ENCODE measurements at places on chromosomes 7 and 10.

- DNase-seq, result no peak
Measured at GRCh38 chr7:135712182-135712782, 15.7 kb downstream of the SLC13A4 start.

GRCh38 chr10:100481462-100482081, 18.8 kb downstream of the WNT8B start:
- DNase-seq, result peak; percentile 76

GRCh38 chr7:52897713-52898112, 137.7 kb upstream of the POM121L12 start:
- DNase-seq, result no peak

GRCh38 chr10:31578181-31578852, 259.3 kb downstream of the ZEB1 start:
- DNase-seq, result no peak

GRCh38 chr10:31765541-31765940, 163.1 kb downstream of the ARHGAP12 start:
- no peak for DNase-seq

DNA sequence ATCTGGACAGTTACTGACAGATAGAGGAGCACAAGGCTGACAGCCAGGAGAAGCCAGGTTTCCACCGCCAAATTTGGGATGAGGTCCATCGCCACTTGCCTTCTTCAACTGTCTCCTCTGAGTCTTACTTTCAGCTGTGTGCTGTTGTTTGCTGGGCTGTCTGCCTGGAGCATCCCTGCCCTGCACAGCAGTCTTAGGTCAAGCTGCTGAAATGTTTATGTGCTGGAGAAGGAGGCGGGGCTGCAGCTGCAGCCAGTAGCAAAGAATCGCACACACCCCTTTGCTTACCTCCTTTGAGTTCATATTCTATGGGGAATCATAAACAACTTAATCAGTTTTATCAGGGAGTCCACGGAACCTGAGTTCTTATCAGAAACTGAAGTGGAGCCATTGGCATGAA, 20.1 kb upstream of the CYP3A5 start:
- DNase-seq, result no peak

DNA sequence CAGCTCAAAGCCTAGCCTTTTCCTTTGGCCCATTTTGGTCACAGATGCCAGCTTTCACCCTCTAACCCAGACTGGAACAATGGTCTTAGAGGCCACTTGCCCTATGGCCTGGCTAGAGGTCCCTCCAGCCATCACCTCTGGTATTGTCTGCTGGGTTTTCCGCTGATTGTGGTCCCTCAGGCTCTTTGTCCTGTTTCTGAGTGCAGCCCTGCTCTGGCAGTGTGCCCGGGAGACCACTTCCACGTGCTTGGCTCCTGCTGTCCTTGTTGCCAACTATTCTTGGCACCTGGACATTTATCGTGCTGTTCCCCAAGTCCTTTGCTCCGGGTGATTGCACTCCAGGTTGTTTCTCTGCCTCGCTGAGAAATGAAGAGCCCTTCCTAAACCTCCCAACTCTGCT, 53.3 kb upstream of the FAM180A start:
- no peak for DNase-seq

- DNase-seq, result no peak
Measured at GRCh38 chr7:3037259-3037658, 6.4 kb downstream of the CARD11 start.

GRCh38 chr7:137846549-137846826, 286 bp downstream of the DGKI start:
- DNase-seq, result no peak

GRCh38 chr10:47364911-47365310, 16.7 kb downstream of the RBP3 start:
- DNase-seq, result no peak

DNA sequence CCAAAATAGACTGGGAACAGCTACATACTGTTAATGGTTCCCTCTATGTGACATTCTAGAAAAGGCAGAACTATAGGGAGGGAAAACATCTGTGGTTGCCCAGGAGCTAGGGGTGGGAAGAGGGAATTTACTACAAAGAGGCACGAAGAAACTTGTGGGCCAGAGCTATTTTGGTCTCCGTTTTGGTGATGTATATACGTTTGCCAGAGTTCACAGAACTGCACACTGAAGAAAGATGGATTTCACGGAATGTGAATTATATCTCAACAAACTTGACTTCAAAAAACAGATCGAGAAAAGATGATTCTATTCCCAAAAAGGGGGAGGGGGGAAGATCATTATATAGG, 386 bp upstream of the AS3MT start:
- no peak for DNase-seq

DNA sequence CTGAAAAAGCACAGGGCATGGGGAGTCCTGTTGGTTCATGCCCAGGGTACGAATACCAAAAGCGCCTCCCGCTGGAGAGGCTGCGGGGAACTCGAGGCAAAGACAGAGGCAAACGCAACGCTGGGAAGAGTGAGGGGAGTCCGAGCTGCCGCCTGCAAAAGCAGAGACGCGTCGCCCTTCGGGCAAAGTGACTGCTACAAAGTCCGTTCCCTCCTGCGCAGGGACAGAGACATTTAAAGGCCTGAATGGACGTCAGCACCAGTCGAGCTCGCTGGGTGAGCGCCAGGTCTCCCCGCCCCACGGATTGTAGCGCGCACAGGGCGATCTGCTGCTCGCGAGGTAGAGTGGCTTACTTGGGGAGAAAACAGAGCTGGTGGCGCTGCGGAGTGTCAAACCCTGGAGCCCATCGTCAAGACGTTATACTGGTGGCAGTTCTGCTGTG, 732.8 kb downstream of the ZWINT start:
- DNase-seq, result no peak

DNA sequence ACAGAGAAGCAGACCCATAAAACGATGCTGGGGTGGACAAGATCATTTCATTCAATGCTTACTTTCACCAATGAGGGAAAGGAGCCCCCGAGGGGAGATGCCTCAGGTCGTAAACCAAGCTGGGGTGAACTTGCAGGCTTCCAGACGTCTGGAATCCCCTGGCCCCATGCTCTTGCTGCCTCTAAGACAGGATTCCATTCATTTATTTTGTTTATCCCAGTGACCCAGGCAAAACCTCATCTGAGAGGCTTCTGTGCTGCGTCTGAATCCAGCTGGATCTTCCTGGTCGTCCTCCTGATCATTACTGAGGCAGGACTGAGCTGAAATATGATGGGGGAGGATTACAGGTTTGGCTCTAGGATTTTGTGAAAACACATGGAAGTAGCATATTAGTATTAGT, 182.9 kb downstream of the MYOF start:
- no peak for DNase-seq

DNA sequence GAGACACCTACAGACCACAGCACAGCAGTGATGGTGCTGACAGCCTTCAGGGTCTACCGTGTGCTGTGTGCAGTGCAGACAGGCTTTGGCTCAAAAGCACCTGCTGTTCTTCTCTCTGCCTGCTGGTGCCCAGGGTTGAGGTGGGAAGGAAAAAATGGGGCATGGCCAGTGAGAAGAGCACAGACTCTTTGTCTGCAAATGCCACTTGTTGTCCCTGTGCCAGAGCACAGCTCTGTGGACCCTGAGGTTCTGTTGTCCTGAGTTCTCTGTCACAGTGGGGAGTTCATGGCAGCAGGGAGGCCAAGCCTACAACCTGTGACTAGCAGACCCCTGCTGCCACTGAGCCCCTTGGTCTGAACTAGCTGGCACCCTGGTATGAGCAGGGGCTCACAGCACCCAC, 376.7 kb downstream of the GLRX3 start:
- DNase-seq, result no peak

DNA sequence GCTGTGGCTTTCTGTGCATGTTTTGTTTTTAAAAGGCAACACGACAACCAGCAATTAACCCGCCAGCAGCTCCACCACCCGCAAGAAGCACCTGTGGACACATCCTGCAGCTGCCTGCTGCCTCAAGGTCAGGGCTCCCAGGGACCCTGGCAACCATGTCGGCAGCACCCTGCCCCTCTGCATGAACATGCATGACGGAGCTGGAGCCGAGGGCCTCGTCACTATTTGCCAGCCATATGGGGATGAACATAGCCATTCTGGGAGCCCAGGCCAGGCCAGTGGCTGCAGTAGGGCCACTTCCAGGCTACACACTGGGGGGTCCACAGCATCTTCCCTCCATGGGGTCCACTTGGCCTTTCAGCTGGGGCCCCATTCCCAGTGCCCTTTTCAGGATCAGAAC, 52.9 kb downstream of the CAMK2B start:
- DNase-seq, result no peak

- no peak for DNase-seq
Measured at GRCh38 chr10:35926846-35927245, 284.8 kb upstream of the FZD8 start.

DNA sequence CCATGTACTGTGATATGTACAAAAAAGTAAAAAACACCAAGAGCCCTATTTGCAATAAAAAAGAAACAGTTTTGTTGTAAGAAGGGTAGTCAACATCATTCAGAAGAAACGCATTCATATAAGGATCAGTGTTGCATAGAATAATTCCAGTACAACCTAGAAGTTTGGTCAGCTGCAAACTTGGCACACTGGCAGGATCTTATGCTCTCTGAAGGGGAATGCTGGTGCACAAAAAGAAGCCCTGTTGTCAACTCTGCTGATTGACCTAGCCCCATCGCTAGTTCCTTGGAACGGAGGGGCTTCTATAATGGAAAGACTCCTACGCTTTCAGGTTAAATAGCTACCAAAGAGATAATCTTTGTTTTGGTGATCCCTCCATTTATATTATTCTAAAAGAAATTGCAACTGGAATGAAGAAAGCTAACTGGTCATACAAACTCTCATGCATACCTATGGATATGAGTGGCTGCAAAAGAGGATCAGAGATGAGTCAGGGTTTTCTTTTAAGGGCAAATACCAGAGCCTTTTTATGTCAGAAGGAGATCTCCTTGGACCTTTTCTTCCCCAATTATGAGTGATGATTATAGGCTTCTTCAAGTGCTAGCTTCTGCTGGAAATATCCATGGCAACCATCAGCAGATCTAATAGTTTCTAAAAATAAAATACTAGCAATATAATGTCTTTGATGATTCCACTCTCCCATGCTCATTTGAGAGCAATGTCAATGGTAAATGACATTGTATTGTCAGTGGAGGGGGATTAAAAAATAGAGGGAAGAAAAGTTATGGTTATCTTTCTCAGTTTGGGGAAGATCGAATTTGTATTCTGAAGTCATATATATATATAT, 312.4 kb upstream of the CACNA2D1 start:
- no peak for DNase-seq

DNA sequence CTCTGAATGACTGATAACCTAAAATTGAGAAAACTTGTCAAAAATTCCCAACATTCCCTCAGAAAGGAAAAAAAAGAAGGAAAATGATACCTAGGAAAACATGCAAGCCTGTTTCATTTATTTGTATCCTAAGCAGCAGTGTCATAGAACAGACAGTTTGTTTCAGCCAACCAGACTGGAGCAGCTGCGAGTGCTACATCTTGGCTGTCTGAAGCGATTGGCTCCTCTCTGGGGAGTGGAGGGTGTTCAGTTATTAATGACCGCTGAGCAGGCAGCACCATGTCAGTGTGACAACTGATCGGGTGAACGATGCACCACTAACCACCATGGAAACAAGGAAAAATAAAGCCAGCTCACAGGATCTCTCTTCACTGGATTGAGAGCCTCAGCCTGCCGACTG, at the start of gene LRRN3:
TSS of gene LRRN3 (plus strand) at position 282 of the 400 bp plus-strand sequence. CDS start 31,646 bp downstream, outside the sequence.
- no peak for DNase-seq

DNA sequence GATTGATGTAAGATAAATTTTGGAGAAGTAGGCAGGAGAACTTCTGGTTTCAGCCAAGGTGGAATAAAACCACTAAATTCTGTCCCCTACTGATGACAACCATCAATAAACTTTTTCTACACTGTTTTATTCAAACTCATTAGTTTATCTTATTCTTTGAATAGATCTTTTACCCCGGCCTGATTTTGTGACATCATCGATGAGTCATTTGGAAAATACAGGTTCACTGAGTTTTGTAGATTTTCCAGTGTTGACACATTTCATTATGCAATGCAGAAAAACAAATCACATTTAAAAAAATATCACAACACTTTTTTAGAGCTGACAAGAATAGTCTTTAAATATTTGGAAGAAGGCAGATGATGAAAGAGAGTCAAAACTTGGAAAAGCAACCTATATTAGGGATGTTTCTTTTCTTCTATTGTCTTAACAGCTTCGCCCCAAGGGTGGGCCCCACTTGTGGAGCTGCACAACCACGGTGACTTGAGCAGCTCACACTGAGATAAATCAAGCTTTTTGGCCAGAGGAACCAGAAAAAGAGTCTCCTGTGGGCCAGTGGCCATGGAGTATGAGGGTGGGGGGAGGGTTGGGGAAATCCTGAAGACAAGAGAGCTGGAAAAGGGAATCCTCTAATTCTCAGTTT, 112.8 kb downstream of the PTEN start:
- DNase-seq, result no peak

- no peak for DNase-seq
Measured at GRCh38 chr7:124263232-124263827, 230.5 kb upstream of the TMEM229A start.

- no peak for DNase-seq
Measured at GRCh38 chr7:69710768-69711438, 112.6 kb downstream of the AUTS2 start.

DNA sequence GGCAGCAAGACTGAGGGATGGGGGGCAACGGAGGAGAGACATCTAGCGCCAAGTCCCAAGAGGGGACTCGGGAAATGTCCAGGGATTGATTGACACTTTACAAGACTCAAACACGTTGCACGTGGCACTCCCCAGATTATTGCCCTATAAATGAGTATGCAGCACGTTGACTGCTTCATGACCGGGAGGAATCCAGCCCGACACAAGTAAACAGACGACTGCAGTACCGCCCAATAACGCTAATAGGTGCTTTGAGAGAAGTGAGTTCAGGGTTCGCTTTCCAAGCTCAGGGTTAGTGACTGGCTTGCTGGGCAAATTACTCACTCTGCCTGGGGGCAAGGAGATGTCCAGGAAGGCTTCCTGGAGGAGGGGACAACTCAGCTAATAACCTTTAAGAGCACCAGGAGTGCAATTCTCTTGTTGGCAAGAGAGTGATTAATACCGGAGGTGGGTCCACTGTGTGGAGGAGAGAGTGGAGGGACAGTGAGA, 73.3 kb upstream of the MYL10 start:
- no peak for DNase-seq

DNA sequence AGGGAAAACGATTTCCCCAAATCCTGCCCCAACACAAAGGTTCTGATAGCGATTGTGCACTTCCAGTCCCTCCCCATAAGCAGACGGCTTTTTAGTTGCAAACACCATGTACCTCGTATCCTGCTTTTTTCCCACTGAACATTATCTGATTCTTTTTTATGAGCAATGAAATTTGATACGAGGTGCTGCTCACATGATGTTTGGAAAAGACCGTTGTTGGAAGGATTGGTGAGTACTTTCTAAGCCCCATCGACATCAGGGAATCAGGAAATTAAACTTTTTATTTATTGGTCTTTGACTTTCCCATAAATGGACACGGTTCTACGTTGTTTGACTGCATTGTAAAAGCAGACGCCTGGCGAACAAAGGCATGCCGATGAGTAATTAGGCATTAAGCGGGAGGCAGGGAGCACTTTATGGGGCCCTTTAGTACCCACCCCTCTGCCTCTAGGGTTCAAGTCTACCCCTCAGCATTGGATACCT, 49.4 kb downstream of the TEX36 start:
- DNase-seq, result no peak

DNA sequence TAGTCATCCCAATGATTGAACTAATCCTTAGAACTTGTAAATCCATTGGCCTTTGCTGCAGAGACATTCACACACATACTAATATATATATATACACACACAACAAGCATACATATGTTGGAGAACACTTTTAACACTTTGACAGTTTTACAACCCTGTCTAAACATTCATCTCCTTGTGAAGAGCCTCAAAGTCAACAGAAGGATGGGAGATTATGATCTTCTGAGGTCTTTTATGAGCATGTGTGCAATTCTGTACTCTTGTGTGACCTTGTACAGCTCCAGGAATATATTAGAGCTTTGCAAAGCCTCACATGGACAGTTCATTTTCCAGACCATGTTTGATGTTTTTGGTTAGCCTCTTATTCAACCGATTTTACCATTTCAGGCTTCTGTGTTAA, 589.0 kb downstream of the NXPH1 start:
- no peak for DNase-seq

All from activated CD8-positive, alpha-beta memory T cell treated with anti-CD3 and anti-CD28 coated beads for 1 hour (primary cell).